CD4-positive, alpha-beta memory T cell (primary cell): ENCODE measurements at places on chromosomes 11 and 22. TPM values are rescaled to one million over a fixed set of nuclear protein-coding genes. Genes with fewer than 3 reads are reported as not detected.

DNA sequence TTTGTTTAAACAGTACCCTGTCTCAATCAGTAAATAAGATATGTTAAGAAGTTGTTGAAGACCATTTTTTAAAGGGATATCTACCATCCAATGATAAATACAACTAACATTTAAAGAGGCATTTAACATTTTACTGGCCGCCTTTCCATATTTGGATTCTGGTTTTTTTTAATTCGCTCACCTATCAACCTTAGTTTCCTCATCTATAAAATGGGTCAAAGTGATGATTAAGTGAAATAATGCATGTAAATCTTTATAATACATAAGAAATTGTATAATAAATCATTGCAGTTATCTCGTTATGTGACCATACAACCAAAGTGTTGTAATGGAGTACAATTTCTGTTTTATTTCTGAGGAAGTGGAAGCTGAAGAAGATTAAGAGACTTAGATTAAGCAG, 17.7 kb upstream of the ATP5MG start:
- no peak for DNase-seq

- no peak for DNase-seq
Measured at GRCh38 chr11:116813781-116814471, 9.2 kb downstream of the APOA4 start.

DNA sequence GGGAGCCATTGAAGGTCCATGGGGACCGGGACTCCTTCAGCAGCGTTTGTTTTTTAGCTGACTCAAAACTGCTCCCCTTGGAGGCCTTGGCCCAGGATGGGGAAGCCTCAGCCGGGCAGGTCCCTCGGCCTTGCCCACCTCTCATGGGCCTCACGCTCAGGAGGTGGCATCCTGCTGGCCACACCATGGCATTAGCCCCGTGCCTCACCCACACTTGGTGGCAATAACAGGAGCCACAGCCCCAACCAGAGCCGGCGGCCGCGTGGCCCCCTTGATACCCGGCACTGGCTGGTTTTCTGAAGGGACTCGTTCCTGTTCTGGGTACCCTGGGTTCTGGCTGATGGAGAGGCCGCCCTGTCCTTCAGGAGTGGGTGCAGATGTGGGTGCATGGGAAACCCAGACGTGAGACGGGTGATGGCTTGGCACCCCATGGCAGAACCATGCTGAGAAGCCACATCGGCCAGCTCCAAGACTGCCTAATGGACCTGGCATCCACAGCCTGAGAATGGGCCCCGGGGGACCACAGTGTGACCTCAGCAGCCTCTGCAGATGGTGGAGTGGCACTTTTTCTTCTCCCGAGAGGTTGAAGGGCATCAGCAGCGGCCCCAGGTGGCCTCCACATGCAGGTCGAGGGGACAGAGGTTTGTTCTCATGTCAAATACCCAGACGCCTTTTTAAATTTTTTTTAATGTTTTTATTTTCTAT, 49.8 kb upstream of the PPARA start:
- no peak for DNase-seq

The GLYATL1 gene
- not detected for polyA plus RNA-seq

The OR8D4 gene
- polyA plus RNA-seq, result not detected

GRCh38 chr11:65295001-65295400, 19.7 kb upstream of the CDC42EP2 start:
- DNase-seq, result no peak

The C11orf16 gene
- polyA plus RNA-seq, result not detected

DNA sequence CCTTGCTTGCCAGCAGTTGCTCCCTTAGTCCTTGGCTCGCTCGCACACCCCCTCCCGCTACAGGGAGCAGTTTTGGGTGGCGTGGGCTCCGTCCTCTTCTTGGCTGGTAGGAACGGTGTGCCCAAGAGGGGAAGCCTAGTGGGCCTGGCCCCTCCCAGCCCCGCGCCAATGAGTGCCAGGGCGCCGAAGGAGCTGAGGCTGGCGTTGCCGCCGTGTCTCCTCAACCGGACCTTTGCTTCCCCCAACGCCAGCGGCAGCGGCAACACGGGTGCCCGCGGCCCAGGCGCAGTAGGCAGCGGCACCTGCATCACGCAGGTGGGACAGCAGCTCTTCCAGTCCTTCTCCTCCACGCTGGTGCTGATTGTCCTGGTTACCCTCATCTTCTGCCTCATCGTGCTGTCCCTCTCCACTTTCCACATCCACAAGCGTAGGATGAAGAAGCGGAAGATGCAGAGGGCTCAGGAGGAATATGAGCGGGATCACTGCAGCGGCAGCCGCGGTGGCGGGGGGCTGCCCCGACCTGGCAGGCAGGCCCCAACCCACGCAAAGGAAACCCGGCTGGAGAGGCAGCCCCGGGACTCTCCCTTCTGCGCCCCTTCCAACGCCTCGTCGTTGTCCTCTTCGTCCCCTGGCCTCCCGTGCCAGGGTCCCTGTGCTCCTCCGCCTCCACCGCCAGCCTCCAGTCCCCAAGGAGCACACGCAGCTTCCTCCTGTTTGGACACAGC, 1.6 kb downstream of the C11orf87 start:
- DNase-seq, result no peak
